ENCODE measurements at places on chromosomes 1 and 21. TPM values are rescaled to one million over a fixed set of nuclear protein-coding genes. Genes with fewer than 3 reads are reported as not detected.

DNA sequence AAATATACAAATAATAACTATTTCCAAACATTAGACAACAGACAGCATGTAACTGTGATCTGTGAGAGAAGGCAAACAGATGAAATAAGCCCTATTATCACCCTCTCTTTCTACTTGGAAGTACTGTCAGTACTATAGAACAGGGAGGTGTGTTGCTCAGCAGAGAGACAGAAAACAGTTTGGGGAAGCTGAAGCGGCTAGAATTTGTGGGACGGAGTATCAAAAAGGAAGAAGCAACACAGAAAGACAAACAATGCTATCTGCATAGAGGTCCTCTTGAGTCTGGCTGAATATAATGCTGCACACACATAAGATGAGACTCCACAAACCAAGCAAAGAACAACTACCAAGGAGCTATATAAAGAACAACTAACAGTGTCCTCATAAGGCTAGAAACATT, 59.4 kb downstream of the ZZZ3 start:
- no peak for DNase-seq
- peaks cover 32% of the 10 kb centered on the region for H3K36me3 ChIP-seq
- no peaks in the 10 kb centered on the region for H3K4me1 ChIP-seq
- H3K27ac ChIP-seq: no peak overlapping the region

The LCE2A gene
- not detected for total RNA-seq

The MIXL1 gene
- not detected for total RNA-seq

GRCh38 chr1:154895798-154896197, 25.7 kb upstream of the KCNN3 start:
- no peak overlapping the region for H3K4me3 ChIP-seq
- no peaks in the 10 kb centered on the region for H3K27me3 ChIP-seq
- H3K36me3 ChIP-seq: no peaks in the 10 kb centered on the region
- no peak overlapping the region for H3K27ac ChIP-seq

DNA sequence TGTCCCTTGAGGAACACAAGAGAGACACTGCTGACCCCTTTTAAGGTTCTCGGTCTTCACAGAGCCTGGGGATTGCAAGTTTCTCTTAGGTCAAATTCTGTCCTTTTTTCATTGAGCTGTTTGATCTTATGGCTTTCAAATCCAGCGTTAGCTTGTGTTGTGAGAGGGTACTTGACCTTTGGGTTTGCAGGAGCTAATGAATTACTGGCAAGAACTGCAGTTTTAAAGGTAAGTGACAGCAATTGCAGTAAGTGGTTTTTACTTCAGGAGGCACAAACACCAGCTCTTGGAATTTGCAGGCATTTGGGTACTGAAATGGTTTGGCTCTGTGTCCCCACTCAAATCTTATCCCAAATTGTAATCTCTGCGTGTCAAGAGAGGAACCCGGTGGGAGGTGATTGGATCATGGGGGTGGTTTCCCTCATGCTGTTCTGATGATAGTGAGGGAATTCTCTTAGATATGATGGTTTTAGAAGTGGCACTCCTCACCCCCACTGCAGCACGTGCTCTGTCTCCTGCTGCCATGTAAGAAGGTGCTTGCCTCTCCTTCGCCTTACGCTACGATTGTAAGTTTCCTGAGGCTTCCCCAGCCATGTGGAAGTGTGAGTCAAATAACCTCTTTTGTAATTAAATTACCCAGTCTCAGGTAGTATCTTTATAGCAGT, 134.5 kb upstream of the LYPLAL1 start:
- H3K27me3 ChIP-seq: no peaks in the 10 kb centered on the region
- DNase-seq: no peak
- no peak overlapping the region for H3K4me3 ChIP-seq
- H3K4me1 ChIP-seq: no peaks in the 10 kb centered on the region

DNA sequence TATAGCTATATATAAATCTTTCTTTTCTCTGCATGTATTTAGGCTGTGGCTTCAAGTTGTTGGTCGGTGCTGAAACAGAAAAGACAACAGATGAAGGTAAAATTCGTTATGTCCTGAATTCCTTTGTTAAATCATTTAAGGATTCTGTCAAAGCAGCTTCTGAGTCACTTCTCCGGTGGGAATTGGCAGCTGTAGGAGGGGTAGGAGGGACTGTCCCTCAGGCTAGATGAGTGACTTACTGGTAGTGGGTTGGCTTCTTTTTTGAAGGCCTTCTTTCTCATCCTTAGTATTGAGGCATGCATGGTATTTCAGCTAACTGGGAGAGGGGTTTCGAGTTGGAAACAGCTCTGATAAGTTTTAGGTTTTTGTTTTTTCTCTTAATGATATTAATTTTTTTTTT, 22.1 kb upstream of the NEXN start:
- DNase-seq: no peak
- H3K27ac ChIP-seq: no peak overlapping the region
- no peak overlapping the region for H3K4me3 ChIP-seq

DNA sequence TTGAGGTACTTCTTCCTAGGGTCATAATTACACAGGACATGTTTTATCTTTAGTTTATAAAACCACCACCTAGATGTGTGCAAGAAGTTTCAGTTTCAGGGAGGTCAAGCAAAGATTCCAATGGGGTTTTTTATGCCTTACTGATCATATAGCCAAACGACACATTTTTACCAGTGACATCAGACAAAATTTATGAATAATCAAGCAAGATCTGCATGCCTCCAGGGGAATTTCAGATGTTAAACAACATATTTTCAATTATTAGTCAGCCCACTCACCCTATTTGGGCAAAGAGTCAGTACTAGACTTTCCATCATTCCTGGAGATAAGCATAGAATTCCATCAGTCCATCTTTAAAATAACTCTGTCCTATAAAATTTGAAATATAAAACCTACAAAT, 867.4 kb downstream of the KCNT2 start:
- no peaks in the 10 kb centered on the region for H3K36me3 ChIP-seq

DNA sequence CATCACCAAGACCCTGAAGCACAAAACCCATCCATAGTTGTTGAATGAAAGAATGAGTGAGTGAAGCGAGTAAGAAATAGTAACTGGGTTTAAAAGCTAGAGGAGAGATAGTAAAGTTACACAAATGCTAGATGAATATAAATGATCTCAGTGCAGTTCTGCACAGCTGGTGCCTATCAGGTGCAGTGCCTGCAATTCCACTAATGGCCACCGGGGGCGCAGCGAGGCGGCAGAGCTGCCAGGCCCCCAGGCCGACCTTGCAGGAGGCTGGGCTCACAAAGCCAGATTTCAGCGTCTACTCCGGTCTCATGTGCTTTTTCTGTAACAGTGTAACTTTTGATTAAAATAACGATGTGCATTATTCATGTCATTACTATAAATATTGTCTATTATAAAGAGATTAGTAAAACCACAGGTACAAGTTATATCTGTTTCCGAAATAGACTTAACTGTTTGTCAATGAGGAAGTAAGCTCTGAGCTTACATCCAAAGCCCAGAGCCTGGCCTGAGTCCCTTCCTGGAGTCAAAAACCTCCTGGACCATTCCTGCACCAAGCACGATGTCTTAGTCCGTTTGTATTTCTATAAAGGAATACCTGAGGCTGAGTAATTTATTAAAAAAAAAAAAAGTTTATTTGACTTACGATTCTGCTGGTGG, 477.6 kb downstream of the NPHP4 start:
- peaks cover 6% of the 10 kb centered on the region for H3K27me3 ChIP-seq
- H3K4me3 ChIP-seq: no peak overlapping the region
- DNase-seq: peak; percentile 76
- H3K27ac ChIP-seq: no peak overlapping the region
- no peaks in the 10 kb centered on the region for H3K4me1 ChIP-seq

- no peak overlapping the region for H3K27ac ChIP-seq
- H3K27me3 ChIP-seq: no peaks in the 10 kb centered on the region
- H3K36me3 ChIP-seq: no peaks in the 10 kb centered on the region
- no peak for DNase-seq
- H3K4me1 ChIP-seq: peaks cover 5% of the 10 kb centered on the region
Measured at GRCh38 chr1:61004262-61005003, 77.9 kb upstream of the NFIA start.

DNA sequence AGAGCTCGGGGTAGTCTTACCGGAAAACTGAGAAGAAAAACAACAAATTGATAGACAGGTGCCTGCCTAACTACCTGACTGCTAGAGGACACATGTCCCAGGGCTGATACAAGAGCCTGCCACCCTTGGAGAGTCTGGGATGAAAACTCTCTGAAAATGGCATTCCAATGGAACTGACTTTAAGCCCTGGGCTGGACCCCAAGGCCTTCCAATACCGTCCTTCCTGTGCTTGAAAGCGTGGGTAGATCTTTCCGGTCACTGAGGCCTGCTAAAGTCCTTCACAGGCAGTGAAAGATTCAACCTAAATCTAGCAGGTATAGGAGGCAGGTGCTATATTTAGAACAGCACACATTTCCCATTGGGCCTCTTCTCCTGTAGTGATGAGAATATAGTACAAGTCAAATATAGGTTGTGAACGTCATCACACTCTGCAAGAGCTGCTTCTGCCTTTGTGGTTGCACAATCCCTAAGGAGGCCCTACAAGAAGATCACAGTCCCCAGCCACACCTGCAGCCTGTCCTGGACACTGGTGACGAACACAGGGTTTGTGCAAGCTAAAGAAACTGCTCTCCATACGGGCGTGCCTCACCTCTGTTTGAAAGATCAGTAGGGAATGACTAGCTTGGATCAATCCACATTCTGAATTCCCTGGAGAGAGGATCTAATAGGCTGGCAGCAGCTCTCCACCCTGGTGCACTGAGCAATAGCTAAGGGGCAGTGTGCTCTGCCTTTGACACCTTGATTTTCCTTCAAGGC, 876 bp upstream of the CHML start:
- no peaks in the 10 kb centered on the region for H3K27me3 ChIP-seq

DNA sequence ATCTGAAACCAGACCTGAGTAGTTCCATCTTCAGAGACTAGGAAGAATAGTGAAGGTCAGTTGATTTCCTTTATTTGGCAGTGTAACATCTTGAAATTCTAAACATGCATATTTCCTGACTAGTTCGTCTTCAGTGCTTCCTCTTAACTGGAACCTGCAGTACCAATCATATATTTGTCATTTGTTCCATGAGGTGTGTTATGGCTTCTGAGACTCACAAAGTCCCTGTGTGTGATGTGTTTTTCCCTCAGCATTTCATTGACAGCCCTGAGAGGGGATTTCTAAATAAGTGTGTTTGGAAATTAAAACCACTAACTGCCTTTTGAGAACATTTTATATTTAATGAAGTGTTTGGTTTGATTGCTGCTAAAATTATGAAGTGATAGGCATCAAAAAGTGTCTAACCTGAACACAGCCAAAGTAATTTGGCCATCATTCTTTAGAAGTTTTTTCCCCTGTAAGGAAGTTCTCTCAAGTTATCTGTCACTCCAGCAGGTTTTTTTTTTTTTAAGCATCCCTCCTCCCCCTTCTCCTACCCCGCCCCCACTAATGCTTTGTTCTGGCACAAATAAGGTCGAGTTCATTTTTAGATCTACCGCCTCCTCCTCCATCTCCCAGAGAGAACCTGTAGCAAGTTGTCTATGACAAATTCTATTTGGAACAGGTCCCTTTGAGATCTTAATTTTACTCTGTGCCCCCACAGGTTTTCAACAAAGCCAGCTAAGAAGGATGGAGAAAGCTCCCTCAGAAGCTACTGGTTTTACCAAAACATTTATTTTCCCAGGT, 61.4 kb downstream of the TMEM200B start:
- H3K4me1 ChIP-seq: no peaks in the 10 kb centered on the region
- no peak for DNase-seq
- H3K4me3 ChIP-seq: no peak overlapping the region
- H3K27ac ChIP-seq: no peak overlapping the region
- no peaks in the 10 kb centered on the region for H3K27me3 ChIP-seq

The PAFAH2 gene
- total RNA-seq: 5.5 TPM

The AKT3 gene
- 9.8 TPM for total RNA-seq

GRCh38 chr1:17419626-17420328, 19.7 kb downstream of the RCC2 start:
- H3K27me3 ChIP-seq: no peaks in the 10 kb centered on the region
- peaks cover 92% of the 10 kb centered on the region for H3K36me3 ChIP-seq
- H3K4me1 ChIP-seq: peaks cover 5% of the 10 kb centered on the region
- H3K27ac ChIP-seq: peak overlapping the region; percentile 72
- peak; percentile 73 for DNase-seq

GRCh38 chr1:56617141-56617540, 28.0 kb upstream of the PRKAA2 start:
- no peak overlapping the region for H3K27ac ChIP-seq
- H3K27me3 ChIP-seq: no peaks in the 10 kb centered on the region
- no peaks in the 10 kb centered on the region for H3K36me3 ChIP-seq
- no peaks in the 10 kb centered on the region for H3K4me1 ChIP-seq

DNA sequence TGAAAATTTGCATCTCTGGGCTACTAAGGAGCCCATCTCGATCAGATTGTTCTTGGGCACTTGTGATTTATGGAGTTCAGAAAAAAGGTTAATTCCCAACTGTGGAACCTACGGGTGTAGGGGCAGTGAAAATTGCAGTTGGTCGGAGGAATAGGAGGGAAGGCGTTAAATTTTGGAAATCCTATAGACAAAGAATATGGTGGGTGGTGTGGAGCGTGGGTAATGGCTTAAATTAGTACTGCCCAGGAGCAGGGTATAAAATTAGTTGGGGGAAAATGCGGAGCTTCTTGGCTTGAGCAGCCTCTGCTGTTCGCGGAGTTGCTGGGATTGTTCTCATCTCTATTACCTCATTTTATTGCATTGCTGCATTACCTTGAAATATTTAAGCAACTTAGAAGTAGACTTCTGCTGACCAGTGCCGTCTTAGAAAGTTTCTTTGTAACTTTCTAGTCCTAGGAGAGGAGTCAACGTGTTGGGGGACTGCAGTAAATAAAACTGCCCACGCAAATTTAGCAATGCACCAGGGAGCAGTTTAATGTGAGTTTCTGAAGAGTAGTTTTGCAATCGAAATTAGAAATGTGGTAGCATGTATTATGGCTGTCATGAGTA, 514 bp downstream of the S1PR1 start:
- H3K27me3 ChIP-seq: peaks cover 45% of the 10 kb centered on the region
- H3K4me3 ChIP-seq: peak overlapping the region; percentile 79
- H3K36me3 ChIP-seq: peaks cover 5% of the 10 kb centered on the region
- peak overlapping the region; percentile 69 for H3K27ac ChIP-seq
- peaks cover 6% of the 10 kb centered on the region for H3K4me1 ChIP-seq
- DNase-seq: no peak

DNA sequence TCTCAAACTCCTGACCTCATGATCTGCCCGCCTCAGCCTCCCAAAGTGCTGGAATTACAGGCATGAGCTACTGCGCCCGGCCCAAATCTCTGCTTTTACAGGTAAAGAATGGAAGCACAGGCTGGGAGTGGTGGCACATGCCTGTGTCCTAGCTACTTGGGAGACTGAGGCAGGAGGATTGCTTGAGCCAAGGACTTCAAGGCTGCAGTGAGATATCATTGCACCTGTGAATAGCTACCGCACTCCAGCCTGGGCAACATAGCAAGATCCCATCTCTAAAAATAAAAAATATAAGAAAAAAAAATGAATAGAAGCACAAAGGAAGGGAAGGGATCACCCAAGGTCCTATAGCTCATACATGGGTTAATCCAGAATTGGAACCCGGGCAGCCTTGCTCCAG, 15.0 kb downstream of the ALPL start:
- no peaks in the 10 kb centered on the region for H3K4me1 ChIP-seq
- no peaks in the 10 kb centered on the region for H3K27me3 ChIP-seq
- H3K27ac ChIP-seq: no peak overlapping the region
- no peaks in the 10 kb centered on the region for H3K36me3 ChIP-seq
- no peak overlapping the region for H3K4me3 ChIP-seq

GRCh38 chr1:179230721-179231120, 1.2 kb upstream of the ABL2 start:
- DNase-seq: no peak
- no peak overlapping the region for H3K27ac ChIP-seq
- no peaks in the 10 kb centered on the region for H3K27me3 ChIP-seq
- H3K4me3 ChIP-seq: no peak overlapping the region
- H3K4me1 ChIP-seq: peaks cover 8% of the 10 kb centered on the region

The BECN2 gene
- total RNA-seq: not detected
